NCI-H2081 (cell line): ENCODE measurements at places on chromosomes 13 and 19.

DNA sequence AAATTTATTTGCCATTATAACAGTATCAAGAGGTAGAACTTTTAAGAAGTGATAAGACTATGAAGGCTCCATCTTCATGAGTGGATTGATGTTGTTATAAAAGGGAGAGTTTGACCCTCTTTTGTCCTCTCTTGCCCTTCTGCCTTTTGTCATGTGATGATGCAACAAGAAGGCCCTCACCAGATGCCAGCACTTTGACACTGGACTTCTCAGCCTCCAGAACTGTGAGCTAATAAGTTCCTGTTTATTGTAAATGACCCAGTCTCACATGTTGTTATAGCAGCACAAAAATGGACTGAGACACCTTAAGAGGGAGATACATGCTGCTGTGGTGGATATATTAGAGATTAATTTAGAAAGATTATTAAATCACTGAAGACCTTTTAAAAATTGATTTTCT lies 71.6 kb downstream of the SPRYD7 start:
- DNase-seq = no peak

- peak; percentile 32 for DNase-seq
Observed at GRCh38 chr13:110341445-110342244, 34.6 kb downstream of the COL4A2 start.

- no peak for DNase-seq
Observed at GRCh38 chr13:62110079-62110478, 694.4 kb upstream of the PCDH20 start.

- DNase-seq = peak; percentile 23
Observed at GRCh38 chr19:10454267-10454666, 33.9 kb downstream of the PDE4A start.

GRCh38 chr19:4539693-4540581 lies at the start of gene LRG1:
TSS of gene LRG1 (minus strand) at chr19:4540036. CDS start at chr19:4540013, 23 bp downstream.
- no peak for DNase-seq

GRCh38 chr13:110615322-110616102 lies at the start of gene NAXD:
TSS of gene NAXD (plus strand) at chr13:110615545. CDS start at chr13:110615602, 57 bp downstream.
- DNase-seq = peak; percentile 94

GRCh38 chr19:14031719-14032480 lies at the start of gene IL27RA:
TSS of gene IL27RA (plus strand) at chr19:14031762. CDS start at chr19:14031873, 111 bp downstream.
- DNase-seq = peak; percentile 56

GRCh38 chr19:51250786-51251467 lies at the start of gene SIGLECL1:
TSS of gene SIGLECL1 (plus strand) at chr19:51251080. CDS start at chr19:51264073, 12,993 bp downstream.
- DNase-seq = no peak

DNA sequence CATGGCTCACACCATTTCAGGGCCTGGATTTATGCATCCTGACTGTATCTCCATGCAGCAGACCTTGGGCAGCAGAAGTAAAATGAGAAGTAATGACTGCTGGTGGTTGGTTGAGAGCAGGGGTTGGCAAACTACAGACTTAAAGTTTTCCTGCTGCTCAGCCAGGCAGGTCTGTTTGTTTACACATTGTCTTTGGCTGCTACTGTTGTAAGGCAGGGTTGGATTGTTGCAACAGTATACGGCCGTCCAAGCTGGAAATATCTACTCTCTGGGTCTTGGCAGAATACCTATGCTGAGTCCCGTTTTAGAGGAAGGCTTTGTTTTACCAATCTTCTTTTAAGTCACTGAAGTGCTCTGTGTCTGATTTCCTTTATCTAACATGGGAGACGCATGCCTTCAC lies 13.5 kb downstream of the SNRNP70 start:
- DNase-seq = no peak

DNA sequence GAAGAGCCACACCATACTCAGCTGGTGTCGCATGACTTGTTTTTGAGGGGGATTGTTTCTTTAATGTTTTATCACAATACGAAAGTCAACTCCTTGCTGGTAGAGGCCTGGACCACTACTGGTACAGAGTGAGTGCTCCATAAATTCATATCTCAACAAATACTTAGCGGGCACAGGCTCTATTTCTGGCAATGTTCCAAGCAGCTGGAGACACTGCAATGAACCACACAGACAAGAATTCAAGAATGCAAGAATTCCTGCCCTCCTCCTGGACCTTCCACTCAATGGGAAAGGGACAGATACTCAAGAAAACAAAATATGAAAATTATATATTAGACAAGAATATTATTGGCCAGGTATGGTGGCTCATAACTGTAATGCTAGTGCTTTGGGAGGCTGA lies 5.1 kb upstream of the FXYD5 start:
- DNase-seq = no peak

DNA sequence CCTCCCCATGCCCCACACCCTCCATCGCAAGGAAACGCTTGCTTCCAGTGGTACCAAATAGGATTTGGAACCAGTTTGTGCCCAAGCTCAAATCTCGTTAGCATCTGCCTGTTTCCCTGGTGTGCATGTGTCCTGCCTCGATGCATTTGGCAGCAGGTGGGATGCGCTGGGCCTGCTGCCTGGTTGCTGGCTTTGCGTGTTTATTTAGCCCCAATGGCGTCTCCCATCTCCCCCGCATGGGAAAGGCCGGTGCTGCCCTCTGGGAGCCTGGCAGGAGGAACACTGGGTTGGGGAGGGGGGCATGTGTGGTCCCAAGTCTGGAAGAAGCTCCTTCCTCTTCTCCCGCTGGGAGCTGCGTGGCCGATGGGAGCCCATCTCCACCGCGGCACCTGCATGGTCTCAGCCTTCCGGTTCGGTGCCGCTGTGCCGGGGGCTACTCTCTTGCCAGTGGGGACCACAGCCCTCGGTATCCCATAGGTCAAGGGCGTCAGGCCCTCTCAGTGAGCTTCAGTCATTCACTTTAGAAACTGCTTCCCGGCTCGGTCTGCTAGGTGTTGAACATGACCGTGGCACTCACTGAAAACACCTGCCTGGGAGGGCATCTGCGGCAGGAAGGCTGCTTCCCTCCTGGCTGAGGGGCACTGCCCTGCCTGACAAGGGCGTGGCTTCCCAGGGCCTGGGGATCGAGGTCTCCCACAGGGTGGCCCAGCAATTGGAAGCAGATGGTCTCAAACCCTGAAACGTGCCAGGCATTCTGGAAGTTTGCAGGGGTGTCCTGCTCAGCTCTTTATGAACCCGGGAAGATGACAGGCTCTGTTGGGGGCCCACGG lies 11.8 kb upstream of the F7 start:
- no peak for DNase-seq

- DNase-seq = no peak
Observed at GRCh38 chr19:19550485-19550929, 12.4 kb downstream of the CILP2 start.

- DNase-seq = no peak
Observed at GRCh38 chr13:113397608-113398425, 33.9 kb upstream of the GRTP1 start.

- no peak for DNase-seq
Observed at GRCh38 chr13:88919970-88920628, 1248.9 kb downstream of the SLITRK5 start.

- no peak for DNase-seq
Observed at GRCh38 chr13:84096216-84096615, 213.9 kb upstream of the SLITRK1 start.

DNA sequence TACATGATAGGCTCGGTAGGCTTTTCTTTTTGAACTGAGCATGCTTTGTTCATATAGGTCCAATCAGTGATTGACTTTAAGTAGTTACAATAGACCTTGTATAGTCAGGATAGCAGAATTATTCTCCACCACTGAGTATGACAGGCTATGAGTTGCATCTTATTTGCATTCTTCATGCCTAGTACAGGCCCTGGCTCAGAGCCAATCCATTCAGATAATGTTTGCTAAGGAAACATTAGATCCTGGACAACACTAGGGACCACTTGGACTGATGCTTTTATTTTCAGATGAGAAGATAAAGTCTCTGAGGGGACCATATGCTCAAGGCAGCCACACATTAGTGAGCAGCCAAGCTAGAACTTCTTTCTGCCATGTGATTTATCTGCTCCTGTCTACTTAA lies 133.9 kb downstream of the KL start:
- no peak for DNase-seq

- DNase-seq = no peak
Observed at GRCh38 chr13:20136781-20137703, 23.8 kb downstream of the GJA3 start.

DNA sequence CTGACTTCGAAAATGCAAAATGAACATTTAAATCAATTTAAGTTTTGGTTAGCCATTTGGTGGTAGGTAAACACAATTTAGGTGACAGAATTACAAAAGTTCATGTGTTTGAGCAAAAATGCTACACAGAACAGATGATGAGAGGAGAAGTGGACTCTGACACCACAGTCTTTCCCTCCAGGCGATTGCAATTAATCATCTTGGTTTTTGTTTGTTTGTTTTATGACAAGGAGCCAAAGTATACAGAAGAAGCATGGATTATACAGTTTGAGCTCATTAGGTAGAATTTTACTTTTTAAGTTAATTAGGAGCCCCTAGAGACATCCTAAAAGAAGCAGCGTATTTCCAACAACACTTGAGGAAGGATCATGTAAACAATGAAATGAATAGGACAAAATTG lies 49.3 kb upstream of the FREM2 start:
- DNase-seq = peak; percentile 4

- no peak for DNase-seq
Observed at GRCh38 chr19:40745402-40745780, 4.9 kb downstream of the ACTMAP start.

DNA sequence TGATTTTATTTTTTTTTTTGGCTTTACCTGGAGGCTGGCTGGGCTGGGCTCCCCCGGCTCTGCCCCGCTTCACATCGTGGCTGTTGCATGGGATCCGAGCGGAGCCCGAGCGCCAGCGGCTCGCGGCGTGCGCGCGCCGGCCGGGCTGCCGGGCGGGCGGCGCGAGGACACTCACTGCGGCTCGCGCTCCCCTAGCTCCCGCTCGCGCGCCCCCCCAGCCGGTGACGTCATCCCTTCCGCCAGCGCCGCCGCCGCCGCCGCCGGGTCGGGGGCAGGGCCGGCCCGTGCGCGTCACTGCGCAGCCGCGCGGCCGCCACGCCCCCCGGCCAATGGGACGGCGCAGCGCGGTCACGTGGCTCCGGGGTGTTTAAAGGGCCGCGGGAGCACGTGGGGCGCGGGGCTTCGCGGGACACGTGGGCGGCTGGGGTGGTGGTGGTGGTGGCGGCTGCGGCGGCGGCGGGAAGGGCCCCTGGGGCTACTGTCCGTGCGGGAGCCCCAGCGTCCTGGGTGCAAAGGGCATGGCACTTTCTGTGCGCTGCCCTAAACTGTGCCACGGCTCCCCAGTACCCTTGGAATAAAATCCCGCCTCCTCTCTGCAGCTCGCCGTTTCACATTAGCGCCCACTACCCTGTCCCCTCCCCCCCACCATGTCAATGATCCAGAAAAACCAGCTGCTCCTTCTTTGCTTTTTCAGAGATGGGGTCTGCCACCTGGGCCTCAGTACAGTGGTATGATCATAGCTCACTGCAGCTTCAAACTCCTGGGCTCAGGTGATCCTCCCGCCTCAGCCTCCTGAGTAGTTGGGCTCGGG lies at the start of gene PTPRS:
Gene PTPRS (minus strand): TSS at position 176 of the 811 bp plus-strand sequence. CDS start 54,672 bp downstream, outside the sequence.
- peak; percentile 86 for DNase-seq

GRCh38 chr19:37874784-37875183 lies 31.6 kb downstream of the WDR87 start:
- no peak for DNase-seq

GRCh38 chr13:49584771-49585182 lies 581 bp downstream of the RCBTB1 start:
- DNase-seq = peak; percentile 7

- DNase-seq = no peak
Observed at GRCh38 chr13:65036999-65037398, 2193.1 kb downstream of the PCDH9 start.

- peak; percentile 32 for DNase-seq
Observed at GRCh38 chr13:114015111-114015968, 41.5 kb upstream of the C13orf46 start.

GRCh38 chr19:18558202-18558555 lies 509 bp downstream of the KXD1 start:
- DNase-seq = no peak

DNA sequence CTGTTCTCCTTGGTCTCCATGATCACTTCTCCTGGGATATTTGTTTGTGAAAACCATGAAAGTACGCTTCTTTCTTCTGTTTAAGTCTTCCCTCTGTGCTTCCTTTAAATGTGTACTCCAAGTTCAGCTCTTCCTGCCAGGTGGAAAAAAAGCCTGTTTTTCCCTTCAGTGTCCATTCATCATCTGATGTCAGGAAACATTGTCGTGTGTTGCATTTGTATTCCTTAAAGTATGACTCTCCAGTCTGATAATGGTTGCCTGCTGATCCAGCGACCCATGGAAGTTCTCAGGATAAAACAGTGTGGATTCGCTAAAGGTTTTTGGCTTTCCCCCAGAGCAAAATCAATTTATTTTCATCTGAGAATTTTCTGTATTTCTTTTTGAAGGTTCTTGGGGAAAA lies 22.3 kb downstream of the SACS start:
- DNase-seq = no peak

DNA sequence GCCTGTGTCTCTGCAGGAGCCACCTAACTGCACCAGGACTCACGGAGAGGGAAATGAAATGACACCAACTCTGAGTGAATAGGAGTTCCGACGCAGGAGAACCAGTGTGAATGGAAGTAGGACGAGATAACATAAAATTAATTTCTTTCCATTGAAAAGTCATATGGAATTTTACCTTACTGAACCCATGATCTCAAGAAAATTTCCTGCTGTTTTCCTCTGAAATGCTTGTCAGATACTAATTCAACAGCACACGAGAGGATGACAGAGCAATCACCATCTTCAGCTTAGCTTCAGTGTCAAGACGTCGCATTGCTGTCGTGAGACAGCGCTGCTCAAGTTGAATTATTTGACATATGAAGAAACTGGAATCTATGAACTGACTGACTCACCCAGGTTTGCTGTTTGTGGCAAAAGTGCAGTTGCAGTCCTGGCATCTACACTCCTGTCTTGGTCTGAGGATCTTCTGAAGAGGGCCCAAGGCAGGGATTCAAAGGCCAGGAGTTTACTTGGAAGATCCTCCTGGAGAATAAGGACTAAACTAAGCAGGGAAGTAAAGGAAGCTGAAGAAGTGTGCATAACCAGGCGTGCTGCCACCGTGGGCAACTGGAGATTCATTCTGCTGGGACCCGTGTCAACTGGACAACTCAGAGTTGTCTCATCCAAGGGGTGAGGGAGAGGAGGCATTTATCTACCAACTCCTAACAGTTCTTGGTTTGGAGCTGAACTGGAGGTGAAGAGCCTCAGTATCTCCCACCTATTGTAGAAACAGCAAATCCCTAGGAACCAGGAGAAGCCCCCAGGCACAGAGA lies 214.4 kb upstream of the IRS2 start:
- no peak for DNase-seq

GRCh38 chr13:30998136-30999088 lies 66.0 kb downstream of the TEX26 start:
- DNase-seq = peak; percentile 19

- no peak for DNase-seq
Observed at GRCh38 chr19:50402544-50403301, 16.0 kb upstream of the SPIB start.

- peak; percentile 81 for DNase-seq
Observed at GRCh38 chr19:44807162-44807561, 1.7 kb upstream of the BCAM start.

GRCh38 chr19:19064098-19064722 lies 416 bp downstream of the SLC25A42 start:
- no peak for DNase-seq

- no peak for DNase-seq
Observed at GRCh38 chr19:7687177-7687576, 6.5 kb downstream of the TRAPPC5 start.
